ENCODE measurements at places on chromosomes 7 and 10.

DNA sequence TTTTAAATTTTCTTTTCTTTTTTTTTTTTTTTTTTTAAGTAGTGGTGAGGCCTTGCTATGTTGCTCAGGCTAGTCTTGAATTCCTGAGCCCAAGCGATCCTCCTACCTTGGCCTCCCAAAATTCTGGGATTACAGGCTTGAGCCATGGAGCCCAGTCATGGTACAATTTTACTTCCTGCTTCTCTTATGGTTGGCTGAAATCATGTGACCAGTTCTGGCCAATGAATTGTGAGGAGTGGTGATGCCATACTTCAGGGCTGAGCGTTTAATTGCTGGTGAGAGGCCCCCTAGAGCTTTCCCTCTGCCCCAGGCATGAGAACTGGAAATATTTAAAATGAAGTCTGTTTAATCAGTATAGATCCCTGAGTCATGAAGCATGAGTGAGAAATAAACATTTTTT is 22.2 kb upstream of the BAIAP2L1 start:
- no peak for DNase-seq

DNA sequence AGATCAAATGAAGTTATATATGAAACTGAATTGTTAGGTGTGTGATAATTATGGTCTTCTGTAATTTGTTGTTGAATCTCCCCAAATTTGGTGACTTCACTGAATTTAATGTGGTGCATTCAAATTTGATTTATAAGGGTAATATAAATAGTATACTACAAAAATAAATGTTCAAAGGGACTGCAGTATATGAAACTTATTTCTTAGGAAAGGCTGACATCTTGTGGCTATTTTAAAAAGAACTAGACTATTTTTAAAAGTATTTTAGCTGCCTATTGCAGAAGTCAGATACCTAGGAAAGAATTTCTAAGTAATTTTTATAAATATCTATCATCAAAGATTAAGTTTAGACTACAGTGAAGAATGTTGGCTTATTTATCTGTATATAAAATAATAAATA is 36.6 kb downstream of the ATRNL1 start:
- DNase-seq = no peak

GRCh38 chr7:119974972-119975371 is 298.0 kb upstream of the KCND2 start:
- no peak for DNase-seq

- no peak for DNase-seq
Measured at GRCh38 chr7:80771523-80771922, 133.1 kb downstream of the CD36 start.

GRCh38 chr10:59631237-59631636 is 78.4 kb downstream of the SLC16A9 start:
- DNase-seq = no peak

DNA sequence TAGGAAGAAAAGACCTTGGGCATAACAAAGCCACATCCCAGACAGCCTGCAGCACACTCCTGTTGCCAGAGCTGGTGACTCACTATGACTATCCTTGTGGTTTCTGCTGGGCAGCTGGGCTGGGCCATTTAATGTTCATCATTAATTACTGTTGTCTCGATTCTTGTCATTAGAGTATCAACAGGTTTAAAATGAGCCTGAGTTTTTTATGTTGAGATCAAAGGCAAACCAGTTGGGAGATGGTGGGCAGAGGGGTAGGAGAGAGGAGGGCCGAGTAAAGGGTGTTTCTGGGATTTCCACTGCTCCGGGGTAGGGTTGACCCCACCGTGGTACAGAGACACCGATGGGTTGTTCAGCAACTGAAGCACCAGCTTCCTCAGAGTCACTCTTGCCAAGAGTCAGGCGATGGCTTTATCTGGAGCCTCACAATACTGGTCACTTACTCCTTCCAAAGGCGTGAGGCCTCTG is 128.7 kb upstream of the LYZL1 start:
- DNase-seq = peak; percentile 67

DNA sequence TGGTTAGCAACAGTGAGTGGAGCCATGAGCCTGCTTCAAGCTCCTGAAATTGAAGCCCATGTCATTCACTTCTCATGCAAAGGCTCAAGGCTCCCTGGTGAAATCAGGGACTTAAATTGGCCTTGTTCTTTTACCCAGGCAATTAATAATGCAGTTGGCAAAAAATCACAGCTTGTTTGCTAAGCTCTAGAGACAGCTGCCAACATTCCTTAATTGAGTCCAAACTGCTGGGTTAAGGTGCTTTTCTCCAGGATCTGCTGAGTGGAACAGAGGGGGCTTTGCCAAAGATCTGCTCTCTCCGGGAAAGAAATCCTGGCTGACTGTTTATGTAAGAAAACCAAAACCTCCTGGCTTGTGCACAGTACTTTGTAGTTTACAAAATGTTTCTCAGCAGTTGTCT is 257.6 kb upstream of the GHITM start:
- DNase-seq = no peak

DNA sequence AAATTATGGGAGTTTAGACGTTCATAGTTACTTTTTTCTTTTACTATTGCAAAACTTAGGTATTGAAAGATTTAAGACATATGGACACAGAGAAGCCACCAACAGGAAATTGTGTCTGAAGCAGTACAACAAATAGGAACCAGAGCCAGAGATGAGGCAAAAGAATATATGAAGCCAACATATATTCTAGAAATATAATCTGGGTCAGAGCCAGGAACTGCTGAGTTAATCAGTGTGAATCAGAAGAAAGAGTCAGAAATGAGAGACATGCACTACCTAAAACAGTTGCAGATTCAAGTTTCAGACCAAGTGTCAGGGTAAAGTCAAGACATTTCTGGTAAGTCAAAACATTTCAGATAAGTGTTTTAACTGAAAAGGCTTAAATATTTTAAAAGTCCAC is 67.7 kb downstream of the DGKB start:
- DNase-seq = no peak

GRCh38 chr10:70887804-70888800 is at the start of gene PCBD1:
Gene PCBD1, minus strand, starts transcription at chr10:70888565. Its CDS starts 32 bp downstream, at chr10:70888533.
- DNase-seq = peak; percentile 72

DNA sequence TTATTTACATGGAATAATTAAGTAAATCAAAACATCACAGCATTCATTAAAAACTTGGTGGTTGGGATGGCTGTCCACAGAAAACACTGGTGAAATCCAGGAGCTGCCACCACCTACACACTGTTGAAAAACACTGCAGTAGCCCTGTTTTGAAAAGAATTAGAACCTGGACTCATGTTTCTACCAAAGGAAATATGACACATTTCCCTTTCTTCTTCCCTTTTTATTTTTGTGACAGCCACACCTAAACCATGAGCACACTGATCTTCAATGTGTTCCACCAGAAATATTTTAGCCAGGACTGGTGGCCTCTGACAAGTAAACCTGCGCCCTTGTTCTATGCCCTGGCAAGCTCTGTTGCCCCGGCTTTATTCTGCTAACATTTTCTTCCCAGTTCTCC is 3.3 kb downstream of the TMEM140 start:
- no peak for DNase-seq

GRCh38 chr10:103470761-103471653 is 8.0 kb downstream of the CALHM3 start:
- DNase-seq = peak; percentile 64

DNA sequence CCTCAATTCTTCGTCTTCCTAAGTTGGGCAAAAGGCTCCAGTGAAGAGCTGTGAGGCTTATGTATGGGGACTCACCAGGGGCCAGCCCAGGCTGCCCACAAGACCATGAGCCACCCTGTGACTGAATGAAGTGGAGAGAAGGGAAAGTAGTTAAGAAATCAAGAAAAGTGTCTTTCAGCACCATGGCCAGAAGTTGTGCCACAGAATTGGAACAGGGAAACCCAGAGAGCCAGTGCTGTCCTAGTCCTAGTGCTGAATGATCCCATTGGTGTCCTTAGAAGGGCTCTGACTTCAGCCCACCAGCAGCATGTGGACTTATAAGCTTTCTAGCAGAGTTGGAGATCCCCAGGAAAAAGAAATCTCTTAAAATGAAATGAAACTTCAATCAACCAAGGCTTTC is 37.0 kb upstream of the CCSER2 start:
- peak; percentile 55 for DNase-seq

- DNase-seq = no peak
Measured at GRCh38 chr7:11726001-11726793, 105.8 kb downstream of the THSD7A start.

GRCh38 chr7:14446829-14447228 is 455.7 kb downstream of the DGKB start:
- peak; percentile 33 for DNase-seq

- DNase-seq = no peak
Measured at GRCh38 chr7:118153551-118154177, 30.3 kb upstream of the LSM8 start.

All from H9 (cell line).